ENCODE measurements at places on chromosomes 13 and 19.

- DNase-seq, result no peak
These were observed 1.7 kb upstream of the ZNF507 start for GRCh38 chr19:32343550-32344262.

DNA sequence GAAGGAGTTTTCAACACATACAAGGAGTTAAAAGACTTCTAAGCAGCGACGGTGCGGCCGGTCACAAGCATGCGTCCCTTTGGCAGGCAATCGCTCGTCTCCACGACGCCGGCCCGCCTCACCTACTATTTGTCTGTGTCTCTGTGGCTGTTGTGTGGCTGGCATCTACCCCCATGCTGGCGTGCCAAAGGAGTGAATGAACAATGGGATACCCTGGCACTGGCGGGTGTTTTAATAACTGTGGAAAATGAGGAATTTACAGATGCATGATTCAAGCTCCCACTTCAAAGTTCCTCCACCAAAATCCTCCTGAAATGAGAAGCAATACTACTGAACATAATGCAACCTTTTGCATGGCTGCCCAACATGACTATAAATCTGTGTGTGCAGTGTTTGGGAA, 176.6 kb downstream of the KLF5 start:
- no peak for DNase-seq

DNA sequence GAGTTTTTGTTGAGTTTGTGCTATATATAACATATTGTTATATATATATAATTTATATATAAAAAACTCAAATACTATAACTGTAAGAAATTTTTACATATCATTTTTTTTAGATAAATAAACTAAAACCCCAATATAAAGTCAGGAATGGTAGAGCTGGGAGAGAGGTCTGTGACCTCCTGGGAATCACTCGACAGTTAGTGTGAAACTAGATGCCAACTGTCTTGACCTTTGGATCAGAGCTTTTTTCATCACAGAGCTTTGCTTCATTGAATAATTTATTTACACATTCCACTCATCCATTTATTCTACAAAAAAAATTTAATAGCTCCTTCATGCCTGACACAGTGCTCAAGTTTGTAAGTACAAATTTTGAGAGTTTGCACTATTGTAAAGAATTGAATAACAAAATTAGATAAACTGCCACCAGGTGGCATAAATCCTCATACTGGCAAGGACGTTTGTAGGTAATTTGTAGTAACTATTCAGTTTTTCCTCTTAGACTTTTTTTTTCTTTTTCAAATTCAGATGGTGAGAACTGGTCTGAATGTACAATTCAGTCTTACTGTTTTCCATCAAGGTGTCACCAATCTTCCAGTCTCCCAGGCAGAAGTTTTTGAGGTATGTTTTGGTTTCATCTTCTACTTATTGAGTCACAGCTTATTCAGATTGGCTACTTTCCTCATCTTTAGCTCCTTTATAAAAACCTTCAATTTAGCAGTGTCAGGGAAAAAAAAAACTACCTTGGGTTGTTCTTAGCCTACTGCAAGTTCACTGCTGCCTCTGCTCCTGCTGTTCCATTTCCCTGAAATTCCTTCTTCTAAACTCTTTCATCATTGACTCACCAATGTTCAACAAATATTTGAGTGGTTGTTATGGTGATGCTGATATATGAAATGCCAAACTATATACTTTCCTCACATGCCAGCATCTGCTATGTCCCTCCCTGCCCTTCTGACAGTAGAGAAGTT, 28.7 kb downstream of the LACC1 start:
- no peak for DNase-seq

- DNase-seq, result no peak
These were observed 29.3 kb downstream of the ZNF564 start for GRCh38 chr19:12521996-12522395.

- DNase-seq, result no peak
These were observed 173.0 kb upstream of the IPO5 start for GRCh38 chr13:97780486-97780885.

GRCh38 chr13:52811841-52812240, 36.6 kb downstream of the PCDH8 start:
- no peak for DNase-seq

- DNase-seq, result no peak
These were observed 118.5 kb downstream of the STK24 start for GRCh38 chr13:98458431-98458830.

DNA sequence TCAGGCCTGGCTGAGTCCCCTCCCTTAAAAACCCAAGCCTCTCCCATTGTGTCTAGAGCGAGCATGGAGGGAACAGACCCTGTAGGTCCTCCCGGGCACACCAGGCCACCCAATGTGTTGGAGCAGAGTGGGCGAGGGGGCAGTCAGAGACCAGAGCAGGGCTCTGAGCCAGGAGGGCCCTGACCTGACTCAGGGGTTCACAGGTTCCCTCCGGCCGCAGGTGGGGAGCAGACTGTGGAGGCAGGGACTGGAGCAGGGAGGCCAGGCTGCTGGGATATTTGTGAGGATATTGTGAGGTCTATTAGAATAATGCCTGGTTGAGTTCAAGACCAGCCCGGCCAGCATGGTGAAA, 1.6 kb upstream of the TYROBP start:
- no peak for DNase-seq

DNA sequence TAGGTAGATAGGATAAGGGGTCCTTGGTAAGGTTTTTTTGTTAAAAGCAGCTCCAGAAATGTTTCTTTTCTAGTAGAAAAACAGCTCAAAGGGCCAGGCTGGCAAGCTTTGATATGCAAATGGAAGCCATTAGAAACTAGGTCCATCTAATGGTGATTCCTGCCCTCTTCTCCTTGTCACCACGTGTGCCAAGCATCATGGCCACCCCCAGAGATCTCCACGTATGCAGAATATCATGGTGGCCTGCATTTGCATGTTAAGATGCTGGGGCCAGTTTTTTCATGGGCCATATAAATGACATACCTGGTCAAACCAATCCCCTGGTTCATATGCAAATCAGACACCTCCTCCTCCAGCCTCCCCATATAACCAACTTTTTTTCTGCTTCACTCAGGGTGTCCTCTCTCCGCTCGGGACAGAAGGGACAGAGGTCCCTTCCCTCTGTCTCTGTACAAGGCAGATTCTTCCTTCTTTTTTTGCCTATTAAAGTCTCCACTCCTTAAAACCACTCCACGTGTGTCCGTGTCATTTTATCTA, 1335.9 kb downstream of the UQCRFS1 start:
- no peak for DNase-seq

- DNase-seq, result no peak
These were observed 54.7 kb downstream of the C13orf46 start for GRCh38 chr13:113918981-113919701.

DNA sequence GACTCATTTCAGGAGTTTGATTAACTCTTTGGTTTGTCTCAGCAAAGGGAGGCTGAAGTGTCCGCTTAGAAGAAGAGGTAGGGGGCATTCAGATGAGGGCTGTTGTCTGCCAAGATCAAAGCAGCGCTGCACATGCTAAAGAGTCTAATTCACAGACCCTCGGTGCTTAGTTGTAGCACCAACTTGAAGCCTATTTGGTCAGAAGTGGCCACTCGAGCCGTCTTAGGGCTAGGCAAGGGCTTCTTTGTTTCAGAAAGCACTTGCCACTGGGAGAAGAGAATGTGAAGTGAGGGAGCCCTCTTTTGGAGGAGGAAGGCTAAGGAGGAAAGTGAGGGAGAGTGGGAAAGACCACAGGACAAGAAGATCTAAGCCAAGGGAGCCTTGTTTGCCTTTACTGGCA, 313.4 kb upstream of the TMTC4 start:
- DNase-seq, result no peak

DNA sequence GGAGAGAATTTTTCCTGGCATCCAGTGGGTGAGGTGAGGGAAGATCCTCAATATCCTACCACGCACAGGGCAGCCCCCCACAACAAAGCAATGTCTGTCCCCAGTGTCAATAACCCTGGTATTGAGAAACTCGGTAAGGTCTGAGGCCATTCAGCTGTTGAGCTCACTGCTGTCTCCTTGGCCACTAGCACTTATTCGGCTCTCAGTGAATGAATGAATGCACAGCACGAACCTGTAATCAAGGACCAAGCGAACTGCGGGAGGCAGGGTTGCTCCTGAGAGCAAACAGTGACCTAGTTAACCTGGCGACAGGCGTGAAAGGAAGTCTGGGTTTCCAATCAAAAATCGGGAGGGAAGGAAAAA, 640 bp downstream of the ZSCAN5A start:
- DNase-seq, result no peak

DNA sequence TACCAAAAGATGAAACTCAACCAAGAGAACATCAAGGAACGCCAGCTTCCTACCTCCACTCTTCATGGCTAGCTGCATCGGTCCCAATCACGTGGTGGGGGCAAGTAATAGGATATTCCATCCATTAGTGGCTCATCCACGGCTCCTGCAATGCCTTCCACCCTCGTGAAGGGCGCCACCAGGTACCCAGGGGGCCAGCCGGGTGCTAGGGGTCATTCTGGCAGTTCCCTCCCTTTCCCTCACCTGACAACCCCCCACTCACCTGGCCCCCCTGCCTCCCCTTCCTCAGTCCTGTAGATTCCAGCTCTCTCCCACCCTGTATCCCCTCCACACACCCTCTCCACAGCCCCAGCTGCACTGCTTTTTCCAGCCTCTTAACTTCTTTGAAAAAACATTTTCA, 161.9 kb downstream of the URI1 start:
- no peak for DNase-seq

DNA sequence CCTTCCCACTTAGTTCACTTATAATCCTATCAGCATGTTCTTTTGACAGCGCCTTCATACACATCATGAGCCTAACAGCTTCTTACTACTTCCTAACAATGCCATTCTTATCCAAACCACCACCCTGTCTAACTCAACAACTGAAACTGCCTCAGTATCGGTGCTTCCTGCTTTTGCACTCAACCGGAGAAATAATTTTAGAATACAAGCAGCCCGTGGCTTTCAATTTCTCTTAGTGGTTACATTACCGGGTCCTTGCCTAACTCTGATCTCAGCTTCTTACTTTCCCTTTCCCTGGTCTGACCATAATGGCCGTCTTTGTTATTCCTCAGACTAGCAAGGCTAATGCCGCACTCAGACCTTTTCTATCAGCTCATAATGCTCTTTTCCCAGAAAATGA, 17.0 kb downstream of the ZFP82 start:
- DNase-seq, result no peak

GRCh38 chr13:25868490-25868889, 183.3 kb downstream of the SHISA2 start:
- DNase-seq, result no peak

GRCh38 chr13:50358231-50359040, 343.2 kb downstream of the KCNRG start:
- no peak for DNase-seq

DNA sequence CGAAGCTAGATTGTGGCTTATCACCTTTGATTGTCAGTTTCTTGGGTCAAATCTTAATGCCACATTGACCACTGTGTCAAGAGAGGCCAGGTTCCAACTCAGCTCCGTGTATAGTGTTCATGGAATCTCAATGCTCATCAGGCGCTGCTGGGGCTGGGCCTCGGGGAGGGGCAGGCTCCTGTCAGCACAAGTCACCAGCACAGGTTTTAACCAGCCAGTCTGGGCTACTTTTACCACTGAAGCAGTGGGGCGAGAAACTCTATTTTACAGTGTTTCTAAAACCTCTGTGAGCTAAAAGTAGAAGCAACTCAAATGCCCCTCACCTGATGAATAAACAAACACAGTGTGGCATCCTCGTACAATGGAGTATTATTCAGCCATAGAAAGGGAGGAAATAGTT, 118.7 kb upstream of the GJB6 start:
- no peak for DNase-seq

All from stimulated activated CD4-positive, alpha-beta T cell treated with anti-CD3 and anti-CD28 coated beads, Interleukin-1b, Interleukin-23, amount 100 ng/mL, for 1 hour (primary cell).